ENCODE measurements at places on chromosomes 4 and X.

GRCh38 chr4:55323375-55323774 lies 22.7 kb upstream of the SRD5A3 start:
- no peak for DNase-seq

DNA sequence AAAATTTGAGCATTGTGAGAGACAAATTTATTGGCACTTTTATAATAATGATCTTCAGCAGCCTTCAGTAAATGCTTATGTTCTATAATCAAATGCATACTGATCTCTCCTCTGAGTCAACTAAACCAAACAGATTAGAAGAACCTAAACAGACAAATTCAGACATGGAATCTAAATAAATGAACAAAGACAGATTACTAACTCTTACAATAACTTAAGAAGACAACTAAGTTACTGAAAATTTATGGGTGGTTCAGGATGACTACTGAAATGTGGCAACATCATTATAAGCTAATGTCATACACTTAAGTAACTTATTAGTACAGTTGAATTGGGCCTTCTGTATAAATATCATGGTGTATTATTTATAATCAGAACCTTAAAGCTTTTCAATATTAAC lies 127.3 kb downstream of the NEK1 start:
- DNase-seq = no peak

DNA sequence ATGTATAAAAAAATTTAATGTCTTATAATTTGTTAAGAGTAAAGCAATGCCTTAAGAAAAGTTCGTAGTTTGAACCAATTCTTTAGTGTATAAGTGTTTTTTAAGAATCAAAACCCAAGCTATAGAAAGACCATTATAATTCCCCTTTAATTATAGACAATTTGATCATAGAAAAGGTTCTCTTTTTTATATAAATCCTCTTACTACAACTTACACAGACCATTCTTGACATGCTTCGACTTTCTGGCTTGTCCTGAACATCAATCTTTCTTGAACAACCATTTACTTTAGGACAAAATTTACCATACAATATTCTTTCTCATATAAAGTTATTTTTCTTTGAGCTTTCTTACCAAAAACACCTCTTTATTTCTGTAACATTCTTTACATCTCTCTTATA lies 330.5 kb upstream of the SPANXN1 start:
- no peak for DNase-seq

- DNase-seq = no peak
Measured at GRCh38 chr4:132240081-132240480, 909.0 kb upstream of the PCDH10 start.

GRCh38 chr4:118344801-118345200 lies 8.0 kb downstream of the PRSS12 start:
- no peak for DNase-seq

- no peak for DNase-seq
Measured at GRCh38 chrX:44816367-44816766, 27.5 kb upstream of the DUSP21 start.

DNA sequence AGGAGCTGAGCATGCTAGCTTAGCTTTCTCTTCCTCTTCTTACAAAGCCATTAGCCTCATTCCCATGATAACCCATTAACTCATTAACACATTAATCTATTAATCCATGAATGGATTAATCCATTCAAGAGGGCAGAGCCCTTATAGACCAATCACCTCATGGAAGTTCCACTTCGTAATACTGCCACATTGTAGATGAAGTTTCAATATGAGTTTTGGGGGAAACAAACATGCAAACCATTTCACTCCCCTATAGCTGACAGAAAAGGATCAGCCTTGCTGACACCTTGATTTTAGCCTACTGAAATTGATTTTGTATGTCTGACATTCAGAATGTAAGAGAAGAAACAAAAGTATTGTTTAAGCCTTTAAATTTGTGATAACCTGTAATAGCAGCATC lies 251.8 kb upstream of the GALNTL6 start:
- no peak for DNase-seq

DNA sequence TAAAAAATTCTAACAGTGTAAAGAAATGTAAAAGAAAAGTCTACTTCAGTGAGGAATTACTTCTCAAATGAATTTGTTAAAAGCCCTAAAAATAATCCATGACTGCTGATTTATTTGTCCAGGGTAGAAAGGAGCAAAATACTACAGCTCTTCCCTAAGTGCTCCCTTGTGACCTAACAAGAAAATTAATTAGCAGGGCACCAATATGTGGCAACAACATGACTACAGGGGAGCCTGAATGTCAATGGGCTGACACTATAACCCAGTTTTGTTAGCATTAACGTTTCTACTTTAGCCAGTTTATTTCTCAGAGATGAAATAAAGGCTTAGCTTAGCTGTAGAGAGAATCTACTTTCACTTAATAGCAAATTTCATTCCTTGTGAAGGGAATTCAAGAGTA lies 918.9 kb upstream of the EPHA5 start:
- DNase-seq = no peak

DNA sequence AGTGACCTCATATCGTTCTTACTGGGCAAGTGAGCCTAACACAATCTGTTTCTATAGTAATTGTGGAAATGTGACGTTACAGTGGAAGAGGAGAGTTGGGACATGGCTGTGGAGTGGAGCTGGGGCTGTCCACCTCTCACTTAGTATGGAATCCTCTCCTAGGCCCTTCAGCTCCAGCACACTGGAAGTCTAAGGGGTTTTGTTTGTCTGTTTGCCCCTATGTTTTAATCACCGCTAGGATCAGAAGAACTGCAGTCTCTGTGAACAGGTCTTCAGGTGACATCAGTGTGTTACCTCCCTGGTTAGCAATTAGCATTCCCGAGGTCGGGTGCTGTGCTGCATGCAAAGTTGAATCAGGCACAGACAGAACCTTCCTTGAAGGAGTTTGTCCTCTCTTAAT lies 49.3 kb upstream of the CLDN34 start:
- no peak for DNase-seq

GRCh38 chr4:8870647-8871416 lies 807 bp downstream of the HMX1 start:
- DNase-seq = no peak

GRCh38 chrX:120260369-120260768 lies 9.8 kb downstream of the ZBTB33 start:
- no peak for DNase-seq

- DNase-seq = no peak
Measured at GRCh38 chrX:139949703-139950102, 15.6 kb downstream of the CXorf66 start.

- DNase-seq = no peak
Measured at GRCh38 chr4:99938243-99938753, 8.1 kb downstream of the DNAJB14 start.

GRCh38 chrX:1468250-1468772 lies 15.6 kb upstream of the ASMTL start:
- no peak for DNase-seq

- no peak for DNase-seq
Measured at GRCh38 chrX:31178064-31178768, 106.4 kb upstream of the FTHL17 start.

DNA sequence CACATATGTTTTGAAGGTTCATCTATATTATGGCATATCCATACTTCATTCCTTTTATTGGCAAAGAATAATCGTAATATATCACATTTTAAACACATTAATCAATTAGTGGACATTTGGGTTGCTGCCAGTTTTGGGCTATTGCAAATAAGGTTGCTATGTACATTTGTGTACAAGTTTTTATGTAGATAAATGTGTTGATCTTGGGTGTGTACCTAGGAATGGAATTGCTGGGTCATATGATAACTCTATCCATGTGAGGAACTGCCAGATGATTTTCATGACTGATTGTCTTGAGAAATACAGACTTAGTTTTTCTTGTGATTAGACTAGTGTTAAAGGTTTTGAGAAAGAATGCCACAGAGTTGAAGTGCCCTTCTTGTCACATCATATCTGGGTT lies 99.2 kb upstream of the RAB40AL start:
- DNase-seq = no peak

DNA sequence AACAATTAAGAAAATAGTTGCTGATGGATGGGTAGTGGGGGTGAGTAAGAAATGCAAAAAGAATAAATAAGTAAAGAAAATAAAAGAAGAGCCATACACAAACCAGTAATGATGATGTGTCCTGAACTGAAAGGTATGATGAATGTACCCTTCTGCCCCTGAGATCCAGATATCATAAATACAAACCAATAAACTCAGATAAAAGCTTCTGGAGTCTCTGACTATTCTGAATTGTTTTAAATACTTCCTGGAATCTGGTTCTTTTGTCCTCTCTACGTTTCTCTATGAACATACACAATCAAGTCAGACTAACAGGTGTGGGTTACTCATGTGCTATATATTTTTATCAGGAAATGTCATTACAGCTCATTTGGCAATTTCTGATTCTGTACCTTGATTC lies 153.4 kb downstream of the PPP1R2C start:
- no peak for DNase-seq

DNA sequence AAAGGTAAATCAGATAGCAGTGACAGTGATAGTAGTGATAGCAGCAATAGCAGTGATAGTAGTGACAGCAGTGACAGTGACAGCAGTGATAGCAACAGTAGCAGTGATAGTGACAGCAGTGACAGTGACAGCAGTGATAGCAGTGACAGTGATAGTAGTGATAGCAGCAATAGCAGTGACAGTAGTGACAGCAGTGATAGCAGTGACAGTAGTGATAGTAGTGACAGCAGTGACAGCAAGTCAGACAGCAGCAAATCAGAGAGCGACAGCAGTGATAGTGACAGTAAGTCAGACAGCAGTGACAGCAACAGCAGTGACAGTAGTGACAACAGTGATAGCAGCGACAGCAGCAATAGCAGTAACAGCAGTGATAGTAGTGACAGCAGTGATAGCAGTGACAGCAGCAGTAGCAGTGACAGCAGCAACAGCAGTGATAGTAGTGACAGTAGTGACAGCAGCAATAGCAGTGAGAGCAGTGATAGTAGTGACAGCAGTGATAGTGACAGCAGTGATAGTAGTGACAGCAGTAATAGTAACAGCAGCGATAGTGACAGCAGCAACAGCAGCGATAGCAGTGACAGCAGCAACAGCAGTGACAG lies 6.1 kb downstream of the DSPP start:
- no peak for DNase-seq

DNA sequence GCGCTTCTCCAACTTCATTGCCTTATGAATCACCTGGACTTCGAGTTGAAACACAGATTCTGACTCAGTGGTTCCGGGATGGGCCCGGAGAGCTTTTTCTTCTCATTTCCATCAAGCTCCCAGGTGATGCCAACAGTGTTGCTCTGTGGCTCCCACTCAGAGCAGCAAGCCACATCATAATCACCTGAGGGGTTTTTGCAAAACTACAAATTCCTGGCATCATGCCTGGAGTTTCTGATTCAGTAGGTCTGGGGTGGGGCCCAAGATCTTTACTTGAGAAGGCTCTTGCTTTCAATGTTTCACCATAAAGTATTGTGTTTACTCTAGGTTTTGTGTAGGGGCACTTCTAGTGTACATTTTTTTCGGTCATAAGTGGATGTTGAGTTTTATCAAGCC lies 7.0 kb downstream of the MTM1 start:
- no peak for DNase-seq

- DNase-seq = no peak
Measured at GRCh38 chr4:147354237-147354636, 126.7 kb upstream of the EDNRA start.

DNA sequence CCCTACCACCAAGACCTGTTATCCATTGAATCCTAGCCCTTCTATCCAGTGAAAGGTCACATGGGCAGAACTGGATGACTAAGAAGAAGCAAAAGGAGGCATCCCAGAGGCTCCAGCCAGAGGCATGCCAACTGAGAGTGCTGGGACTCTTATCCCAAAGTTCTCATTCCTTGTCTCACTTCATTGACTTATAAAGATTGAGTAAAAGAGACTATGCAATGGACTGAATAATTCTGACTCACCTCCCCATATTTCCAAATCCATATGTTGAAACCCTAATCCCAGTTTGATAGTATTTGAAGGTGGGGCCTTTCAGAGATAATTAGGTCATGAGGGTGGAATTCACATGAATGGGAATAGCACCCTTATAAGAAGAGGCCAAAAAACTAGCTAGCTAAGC lies 131.4 kb downstream of the COL25A1 start:
- no peak for DNase-seq

- no peak for DNase-seq
Measured at GRCh38 chrX:43822014-43822413, 60.2 kb downstream of the MAOB start.

- DNase-seq = no peak
Measured at GRCh38 chrX:115367455-115367854, 77.9 kb downstream of the LUZP4 start.

- no peak for DNase-seq
Measured at GRCh38 chr4:54318904-54319303, 89.8 kb downstream of the PDGFRA start.

DNA sequence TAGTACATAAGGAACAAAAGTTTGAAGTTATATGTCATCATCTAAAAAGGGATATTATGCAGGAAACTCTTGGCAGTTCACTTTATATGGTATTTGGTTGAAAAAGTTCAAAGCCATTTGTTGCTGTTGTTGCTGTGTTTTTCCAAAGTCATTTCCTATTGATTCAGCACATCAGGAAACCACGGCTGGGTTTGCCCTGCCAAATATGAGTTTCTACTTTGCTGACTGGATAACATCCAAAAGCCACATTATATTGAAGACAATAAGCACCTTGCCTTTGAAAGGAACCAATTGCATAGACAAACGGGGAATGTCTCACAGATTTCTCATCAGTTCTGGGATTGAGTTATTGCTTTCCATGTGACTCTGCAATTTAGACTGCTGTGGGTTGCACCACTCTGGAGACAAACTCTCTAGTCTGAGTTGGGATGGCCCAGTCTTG lies 206.1 kb downstream of the SLC39A8 start:
- DNase-seq = no peak

- DNase-seq = no peak
Measured at GRCh38 chr4:62006108-62006507, 806.0 kb downstream of the ADGRL3 start.

DNA sequence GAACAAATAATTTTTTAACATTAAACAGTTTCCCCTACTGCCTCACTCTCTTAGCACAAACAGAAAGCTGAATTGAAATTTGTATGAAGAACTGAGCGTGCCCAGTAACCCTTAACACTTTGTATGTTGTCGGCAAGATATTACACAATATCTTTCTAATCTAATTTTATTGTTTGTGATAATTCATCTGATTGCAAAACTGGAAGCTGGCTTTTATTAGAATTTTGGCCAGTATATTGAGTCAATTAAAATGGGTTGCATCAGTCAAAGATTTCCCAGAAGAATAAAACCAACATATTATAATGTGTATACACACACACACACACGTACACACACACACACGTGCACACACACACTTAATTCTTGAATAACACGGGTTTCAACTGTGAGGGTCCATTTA lies 2332.1 kb downstream of the PCDH7 start:
- DNase-seq = no peak

- no peak for DNase-seq
Measured at GRCh38 chr4:185512516-185512915, 22.8 kb downstream of the PDLIM3 start.

Measured in D721Med (cell line).